Psoas muscle (tissue), 8 donors: ENCODE measurements at places on chromosomes 1 and 21. TPM values are rescaled to one million over a fixed set of nuclear protein-coding genes. Genes with fewer than 3 reads are reported as not detected.

FOXD3 gene
- 0.48 TPM for polyA plus RNA-seq

HRNR gene
- not detected for polyA plus RNA-seq

BEST4 gene
- not detected for polyA plus RNA-seq

RGS18 gene
- polyA plus RNA-seq = 0.11 TPM

AGBL4 gene
- polyA plus RNA-seq = not detected

INSRR gene
- polyA plus RNA-seq = under 0.01 TPM

TEX38 gene
- not detected for polyA plus RNA-seq

SH2D1B gene
- 0.34 TPM for polyA plus RNA-seq

TTLL10 gene
- polyA plus RNA-seq = 0.10 TPM

HSD3B2 gene
- not detected for polyA plus RNA-seq

SLC45A1 gene
- 1.1 TPM for polyA plus RNA-seq

ADGRL4 gene
- polyA plus RNA-seq = 9.2 TPM

AADACL4 gene
- polyA plus RNA-seq = not detected

ZNF124 gene
- 1.4 TPM for polyA plus RNA-seq

FAM167B gene
- polyA plus RNA-seq = 3.7 TPM

SAMSN1 gene
- polyA plus RNA-seq = 0.53 TPM

TRAF3IP3 gene
- polyA plus RNA-seq = 0.35 TPM

TRIM46 gene
- polyA plus RNA-seq = not detected

LPAR3 gene
- 0.03 TPM for polyA plus RNA-seq

FAM72D gene
- polyA plus RNA-seq = not detected

KRTAP8-1 gene
- polyA plus RNA-seq = not detected

SELL gene
- polyA plus RNA-seq = 0.33 TPM

AMY2A gene
- polyA plus RNA-seq = 0.01 TPM

RGS16 gene
- polyA plus RNA-seq = 22.5 TPM

PIGV gene
- polyA plus RNA-seq = 2.5 TPM

SPAG17 gene
- 0.09 TPM for polyA plus RNA-seq

SPATA46 gene
- polyA plus RNA-seq = not detected

USH2A gene
- polyA plus RNA-seq = not detected

PPIAL4G gene
- polyA plus RNA-seq = not detected

SYT6 gene
- 0.42 TPM for polyA plus RNA-seq

ARTN gene
- 0.44 TPM for polyA plus RNA-seq

VASH2 gene
- 0.39 TPM for polyA plus RNA-seq

RORC gene
- 89.2 TPM for polyA plus RNA-seq

RGS7 gene
- 0.04 TPM for polyA plus RNA-seq

C1orf94 gene
- not detected for polyA plus RNA-seq

CPLANE2 gene
- polyA plus RNA-seq = 1.4 TPM

FAM177B gene
- not detected for polyA plus RNA-seq

ERICH3 gene
- polyA plus RNA-seq = not detected

DUSP23 gene
- 236 TPM for polyA plus RNA-seq

PLPP3 gene
- 69.1 TPM for polyA plus RNA-seq

ADSS2 gene
- polyA plus RNA-seq = 19.2 TPM

GJB4 gene
- not detected for polyA plus RNA-seq

RASSF5 gene
- polyA plus RNA-seq = 2.8 TPM

EXO1 gene
- polyA plus RNA-seq = not detected

NCF2 gene
- polyA plus RNA-seq = 0.51 TPM

RUSC1 gene
- polyA plus RNA-seq = 10.3 TPM

AGT gene
- 187 TPM for polyA plus RNA-seq

TBX19 gene
- polyA plus RNA-seq = 0.27 TPM

LCE1F gene
- polyA plus RNA-seq = not detected

ZNF684 gene
- polyA plus RNA-seq = 2.6 TPM

PADI2 gene
- 58.1 TPM for polyA plus RNA-seq

C1QTNF12 gene
- 0.13 TPM for polyA plus RNA-seq

MTFR1L gene
- polyA plus RNA-seq = 135 TPM

MIXL1 gene
- 0.01 TPM for polyA plus RNA-seq

TFF1 gene
- 0.16 TPM for polyA plus RNA-seq

NPHP4 gene
- polyA plus RNA-seq = 2.1 TPM

SERBP1 gene
- 189 TPM for polyA plus RNA-seq

EPHB2 gene
- not detected for polyA plus RNA-seq
